ENCODE measurements at places on chromosomes 7 and 10. TPM values are rescaled to one million over a fixed set of nuclear protein-coding genes. Genes with fewer than 3 reads are reported as not detected.

DNA sequence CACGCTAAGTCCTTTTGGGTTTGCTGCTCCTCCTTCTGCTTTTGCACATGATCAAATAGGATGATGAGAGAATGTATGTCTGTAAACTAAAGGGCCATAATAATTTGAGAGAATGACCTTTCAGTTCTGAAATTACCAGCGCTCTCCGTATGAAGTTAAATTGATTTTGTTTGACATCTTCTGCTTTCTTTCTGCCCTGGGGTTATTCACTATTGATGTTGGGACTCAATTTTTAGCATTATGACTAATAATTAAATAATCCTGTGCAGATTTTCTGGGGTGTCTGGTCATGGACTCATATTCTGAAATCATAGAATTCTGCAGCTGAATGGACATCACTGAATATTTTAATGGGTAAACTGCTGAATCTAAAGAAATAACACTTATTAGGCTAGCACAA, 423.2 kb downstream of the POM121L12 start:
- DNase-seq, result no peak

GRCh38 chr10:26829810-26830515, 30.8 kb downstream of the ABI1 start:
- DNase-seq, result no peak

- no peak for DNase-seq
These were observed 468.5 kb downstream of the PARD3 start for GRCh38 chr10:34346516-34347100.

GRCh38 chr7:13014011-13014410, 326.6 kb downstream of the ARL4A start:
- no peak for DNase-seq

DNA sequence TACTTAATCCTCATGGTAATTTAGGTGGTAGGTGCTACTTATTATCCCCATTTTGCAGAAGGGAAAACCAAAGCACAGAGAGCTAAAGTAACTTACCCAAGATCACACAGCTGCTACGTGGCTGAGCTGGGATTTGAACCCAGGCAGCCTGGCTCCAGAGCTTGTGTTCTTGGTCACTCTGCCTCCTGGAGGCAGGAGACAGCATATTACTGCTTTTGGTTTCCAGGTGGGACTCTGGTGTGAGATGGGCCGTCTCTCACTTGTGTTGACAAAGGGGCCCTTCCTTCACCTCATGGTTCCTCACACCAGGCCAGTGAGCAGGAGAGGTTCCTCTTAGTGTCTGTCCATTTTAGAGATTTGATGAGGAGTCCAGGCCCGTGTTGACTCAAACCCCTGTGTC, 79.8 kb upstream of the PPIF start:
- no peak for DNase-seq

DNA sequence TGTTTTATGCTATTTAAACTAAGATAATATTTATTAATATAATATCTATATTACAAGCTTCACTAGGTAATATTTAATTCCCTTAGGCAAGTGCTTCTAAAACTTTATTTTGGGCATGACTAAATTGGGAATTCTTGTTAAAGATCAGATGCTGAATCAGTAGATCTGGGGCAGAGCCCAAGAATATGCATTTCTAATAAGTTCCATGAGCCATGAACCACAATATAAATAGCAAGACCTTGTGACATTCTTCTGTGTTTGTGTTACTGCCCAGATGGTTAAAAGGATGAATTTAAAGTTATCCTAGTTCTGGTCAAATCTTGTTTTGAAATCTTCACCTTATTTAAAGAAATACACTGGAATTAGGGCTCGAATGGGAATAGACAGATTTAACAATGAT, 258.4 kb upstream of the CACNA2D1 start:
- no peak for DNase-seq

Gene PNLIP
- polyA plus RNA-seq, result not detected

Gene PNLIPRP2
- 0.95 TPM for polyA plus RNA-seq

Gene KCND2
- polyA plus RNA-seq, result 0.15 TPM
